Forelimb muscle (tissue), 1 donor: ENCODE measurements at places on chromosomes 7 and 10.
A peak's percentile ranks its signal among the peaks of the same experiment; 100 is the strongest.

- no peak for DNase-seq
Measured at GRCh38 chr7:25758559-25758958, 393.4 kb upstream of the NFE2L3 start.

- no peak for DNase-seq
Measured at GRCh38 chr7:3056234-3057065, 12.8 kb upstream of the CARD11 start.

DNA sequence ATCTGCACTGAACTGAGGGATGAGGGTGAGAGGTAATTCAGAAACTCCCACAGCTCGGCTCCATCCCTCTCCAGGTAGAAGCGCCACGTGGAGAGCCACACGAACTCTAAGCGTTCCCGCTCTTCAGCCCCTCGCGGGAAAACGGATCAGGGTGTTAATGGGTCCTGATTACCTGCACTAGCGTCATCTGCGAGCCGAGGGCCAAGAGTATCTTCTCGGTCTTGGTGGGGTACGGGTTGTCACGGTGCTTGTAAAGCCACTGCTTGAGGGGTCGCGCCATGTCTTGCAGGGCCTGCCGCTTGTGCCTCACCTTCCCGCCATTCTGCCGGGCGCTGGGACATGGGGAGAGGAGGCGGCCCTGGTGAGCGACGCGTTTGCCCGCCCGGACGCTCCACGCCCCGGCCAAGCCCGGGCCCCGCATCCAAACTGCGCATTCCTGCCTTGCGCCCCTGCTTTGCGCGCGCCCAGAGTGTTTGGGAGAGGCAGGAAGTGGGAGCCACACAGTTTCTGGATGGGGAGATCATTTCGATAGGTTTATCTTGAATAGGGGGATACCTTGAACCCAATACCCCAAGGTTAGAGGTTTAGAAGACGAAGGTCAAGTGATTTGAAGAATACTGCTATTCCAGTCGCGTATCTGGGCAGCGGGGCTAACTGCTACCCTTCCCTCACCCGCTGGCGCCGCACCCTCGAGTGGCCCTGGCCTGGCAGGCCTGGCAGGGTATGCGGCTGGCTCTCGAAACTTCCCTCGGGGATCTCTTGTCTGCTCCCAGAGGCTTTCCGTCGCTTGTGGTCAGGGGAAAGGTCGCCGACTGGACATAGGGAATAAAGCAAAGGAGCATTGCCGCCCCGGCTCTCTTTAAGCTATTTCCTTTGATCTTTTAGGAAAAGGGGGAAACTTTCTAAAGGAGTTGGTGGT lies 4.2 kb downstream of the MKX start:
- DNase-seq, result no peak

- no peak for DNase-seq
Measured at GRCh38 chr7:33128631-33128989, 754 bp upstream of the BBS9 start.

- no peak for DNase-seq
Measured at GRCh38 chr10:93267521-93267920, 193.8 kb downstream of the CYP26A1 start.

GRCh38 chr7:100171087-100171681 lies 2.8 kb upstream of the GAL3ST4 start:
- DNase-seq, result no peak

DNA sequence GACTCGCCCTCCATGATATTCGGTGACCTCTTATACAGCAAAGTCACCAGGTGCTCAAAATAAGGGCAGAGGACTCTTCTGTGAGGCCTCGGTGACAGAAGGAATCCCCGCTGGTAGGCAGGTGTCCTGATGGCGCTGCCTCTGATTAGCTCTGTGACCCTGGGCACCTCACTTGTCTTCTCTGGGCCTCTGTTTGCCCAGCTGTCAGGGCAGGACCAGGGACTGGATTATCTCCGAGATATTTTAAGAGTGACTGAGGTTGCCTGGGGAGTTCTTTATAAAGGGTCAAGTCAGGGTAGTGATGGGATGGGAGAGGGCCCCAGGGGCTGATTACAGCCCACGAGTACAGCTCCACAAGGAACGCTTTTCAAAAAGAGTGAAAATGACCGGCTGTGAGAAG lies 70.9 kb upstream of the SAMD8 start:
- DNase-seq, result no peak

DNA sequence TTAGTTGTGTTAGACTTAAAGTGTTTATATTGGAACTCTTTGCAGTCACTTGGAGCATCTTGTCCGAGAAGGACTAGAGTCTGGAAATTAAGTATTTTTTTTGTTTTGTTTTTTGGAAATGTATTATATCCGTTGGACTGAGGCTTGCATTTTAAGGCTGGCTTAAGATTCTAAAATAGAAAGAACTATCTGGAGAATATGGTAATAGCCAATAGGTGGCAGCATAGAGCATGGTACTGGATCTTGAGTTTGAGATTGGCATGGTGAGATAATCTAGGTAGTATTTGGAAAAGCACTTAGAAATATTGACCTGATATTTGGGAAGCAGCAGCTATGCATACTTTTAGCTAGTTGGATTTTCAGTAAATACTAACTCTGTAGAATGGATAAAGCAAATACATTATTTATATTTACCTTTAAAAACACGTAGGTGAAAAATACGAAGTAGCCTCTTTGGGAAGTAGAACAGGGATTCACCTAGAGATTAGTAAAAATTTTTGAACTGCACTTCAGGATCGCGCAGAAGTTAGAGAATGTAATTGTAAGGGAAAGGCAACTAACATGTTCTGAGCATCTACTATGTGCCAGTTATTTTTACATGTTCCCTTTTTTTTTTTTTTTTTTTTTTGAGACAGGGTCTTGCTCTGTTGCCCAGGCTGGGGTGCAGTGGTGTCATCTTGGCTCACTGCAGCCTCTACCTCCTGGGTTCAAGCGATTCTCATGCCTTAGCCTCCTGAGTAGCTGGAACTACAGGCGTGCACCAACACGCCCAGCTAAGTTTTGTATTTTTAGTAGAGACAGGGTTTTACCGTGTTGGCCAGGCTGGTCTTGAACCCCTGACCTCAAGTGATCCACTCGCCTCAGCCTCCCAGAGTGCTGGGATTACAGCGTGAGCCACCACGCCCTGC lies 78.6 kb downstream of the LCOR start:
- no peak for DNase-seq

- no peak for DNase-seq
Measured at GRCh38 chr7:36962367-36962766, 238.1 kb upstream of the AOAH start.

DNA sequence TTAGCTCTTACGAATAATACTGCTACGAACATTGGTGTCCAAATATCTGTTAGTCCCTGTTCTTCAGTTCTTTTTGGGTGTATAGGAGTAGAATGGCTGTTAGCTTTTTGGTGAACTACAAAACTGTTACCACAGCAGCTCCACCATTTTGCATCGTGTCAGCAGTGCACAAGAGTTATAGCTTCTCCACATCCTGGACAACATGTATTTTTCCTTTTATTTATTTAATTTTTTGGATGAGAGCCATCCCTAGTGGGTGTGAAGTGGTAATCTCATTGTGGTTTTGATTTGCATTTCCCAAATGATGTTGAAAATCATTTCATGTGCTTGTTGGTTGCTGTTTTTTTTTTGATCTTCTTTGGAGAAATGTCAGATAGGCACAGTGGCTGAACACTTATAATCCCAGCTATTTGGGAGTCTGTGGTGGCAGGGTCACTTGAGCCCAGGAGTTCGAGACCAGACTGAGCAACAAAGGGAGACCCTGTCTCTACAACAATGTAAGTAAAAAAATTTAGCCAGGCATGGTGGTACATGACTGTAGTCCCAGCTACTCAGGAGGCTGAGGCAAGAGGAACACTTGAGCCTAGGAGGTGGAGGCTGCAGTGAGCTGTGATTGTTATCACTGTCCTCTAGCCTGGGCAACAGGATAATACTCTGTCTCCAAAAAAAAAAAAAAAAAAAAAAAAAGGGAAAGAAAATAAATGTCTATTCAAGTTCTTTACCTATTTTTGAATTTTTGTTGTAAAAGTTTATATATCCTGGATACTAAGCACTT lies 31.7 kb downstream of the TRIM24 start:
- DNase-seq, result no peak

GRCh38 chr7:50793120-50793946 lies 10.6 kb upstream of the GRB10 start:
- no peak for DNase-seq

DNA sequence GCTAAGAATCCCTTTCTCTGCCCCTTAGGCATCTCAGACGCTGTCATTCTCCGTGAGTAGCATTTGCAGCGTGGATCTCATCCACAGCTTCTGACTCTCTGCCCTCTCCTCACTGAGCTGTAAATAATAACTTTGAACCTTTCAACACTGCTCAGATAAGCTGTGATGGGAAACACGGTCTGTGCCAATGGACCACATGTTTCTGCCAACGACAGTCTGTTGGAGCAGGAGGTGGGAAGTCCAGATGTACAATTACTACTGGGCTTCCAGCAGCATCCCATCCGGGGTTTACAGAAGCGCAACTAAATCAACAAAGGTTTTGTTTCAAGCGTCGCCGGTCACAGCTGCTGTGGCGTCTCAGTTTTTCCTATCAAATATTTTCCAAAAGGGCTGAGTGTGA lies 1110.6 kb downstream of the TYW1 start:
- DNase-seq, result no peak

- no peak for DNase-seq
Measured at GRCh38 chr7:103987451-103987850, 2.0 kb downstream of the RELN start.

DNA sequence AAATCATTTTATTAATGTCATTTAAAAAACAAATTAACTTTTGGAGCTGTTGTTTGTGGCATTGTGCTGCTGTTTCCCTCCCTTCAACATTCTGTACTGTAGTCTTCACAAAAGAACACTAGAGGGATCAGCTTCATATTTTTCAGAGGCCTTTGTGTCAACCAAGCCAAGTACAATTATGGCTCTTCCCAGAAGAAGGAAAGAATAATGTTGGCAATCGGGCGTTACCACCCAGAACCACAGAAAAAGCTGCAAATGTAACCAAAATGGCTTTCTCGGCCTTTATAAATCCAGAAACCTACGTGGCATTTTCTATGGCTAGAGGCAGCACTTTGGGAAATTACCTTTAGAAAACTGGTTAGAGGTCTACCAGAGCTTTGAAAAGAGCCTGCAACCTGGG lies 98.8 kb upstream of the COL1A2 start:
- DNase-seq, result peak; percentile 86

DNA sequence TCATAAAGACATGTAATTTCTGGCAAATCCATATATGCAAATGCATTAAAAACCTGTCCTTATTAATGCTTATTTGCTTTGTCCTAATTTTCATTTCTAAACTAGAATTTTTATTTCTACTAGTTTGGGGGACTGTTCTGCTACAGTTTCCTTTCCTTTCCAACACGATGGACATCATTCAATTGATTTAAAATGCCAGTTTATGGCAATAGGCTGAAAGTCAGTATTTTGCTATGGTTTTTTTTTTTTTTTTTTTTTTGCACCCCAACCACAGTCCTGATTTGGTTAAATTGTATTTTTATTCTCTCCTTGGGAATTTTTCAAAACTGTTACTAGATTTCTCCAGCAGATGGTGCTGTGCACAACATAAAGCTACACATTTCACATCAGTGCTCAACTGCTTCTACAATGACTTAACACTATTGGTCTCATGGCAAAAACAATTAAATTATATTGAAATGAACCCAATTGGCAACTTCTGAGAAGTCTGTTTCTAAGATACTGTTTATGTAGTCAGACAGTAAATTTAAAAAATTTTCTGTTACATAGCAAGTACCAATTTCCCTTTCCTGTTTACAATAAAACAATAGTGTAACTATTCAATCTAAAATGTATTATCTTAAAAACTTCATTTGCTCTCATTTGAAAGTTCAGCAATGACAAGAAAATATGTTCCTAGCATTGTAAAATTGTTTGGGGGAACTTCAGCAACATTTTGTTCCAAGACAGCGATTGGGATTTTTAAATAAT lies 193.8 kb upstream of the CCDC6 start:
- peak; percentile 39 for DNase-seq

GRCh38 chr7:5484921-5485320 lies 61.3 kb upstream of the TNRC18 start:
- no peak for DNase-seq

DNA sequence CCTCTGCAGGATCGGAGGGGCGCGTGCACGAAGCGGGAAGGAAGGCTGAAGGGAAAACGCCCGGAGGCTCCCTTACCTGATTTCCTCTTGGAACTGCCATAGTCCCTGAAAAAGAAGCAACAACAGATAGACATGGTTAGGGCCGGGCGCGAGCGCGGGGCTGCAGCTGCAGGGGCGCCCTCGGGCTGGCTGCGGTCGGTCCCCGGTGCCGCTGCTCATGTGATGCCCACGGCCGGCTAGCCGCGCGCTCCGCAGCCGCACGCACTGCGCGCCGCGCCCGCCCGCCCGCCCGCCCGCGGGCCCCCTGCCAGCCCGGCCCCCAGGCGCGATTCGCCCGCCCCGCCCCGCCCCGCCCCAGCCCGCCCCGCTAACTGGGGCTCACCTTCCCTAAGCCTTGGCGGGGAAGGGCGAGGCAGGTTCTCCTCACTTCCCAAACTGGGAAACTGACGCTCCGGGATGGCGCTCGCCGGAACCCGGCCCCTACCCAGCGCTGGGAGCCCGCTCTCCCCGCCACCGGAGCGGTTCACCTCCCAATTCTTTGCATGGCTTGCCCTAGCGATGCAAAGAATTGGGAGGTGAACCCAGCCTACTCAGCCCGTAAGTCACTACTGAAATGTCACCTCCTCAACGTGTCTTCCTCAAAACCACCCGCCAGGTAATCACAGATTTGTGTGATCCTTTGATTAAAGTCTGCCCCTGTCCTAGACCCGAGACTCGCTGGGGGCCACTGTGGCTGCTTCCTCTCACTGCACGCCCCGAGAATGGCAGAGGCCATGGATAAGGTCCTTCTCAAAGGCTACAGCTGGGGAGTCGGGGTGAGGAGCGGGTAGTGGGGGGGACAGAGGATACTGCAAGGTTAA lies 162.2 kb downstream of the SH3PXD2A start:
- no peak for DNase-seq

DNA sequence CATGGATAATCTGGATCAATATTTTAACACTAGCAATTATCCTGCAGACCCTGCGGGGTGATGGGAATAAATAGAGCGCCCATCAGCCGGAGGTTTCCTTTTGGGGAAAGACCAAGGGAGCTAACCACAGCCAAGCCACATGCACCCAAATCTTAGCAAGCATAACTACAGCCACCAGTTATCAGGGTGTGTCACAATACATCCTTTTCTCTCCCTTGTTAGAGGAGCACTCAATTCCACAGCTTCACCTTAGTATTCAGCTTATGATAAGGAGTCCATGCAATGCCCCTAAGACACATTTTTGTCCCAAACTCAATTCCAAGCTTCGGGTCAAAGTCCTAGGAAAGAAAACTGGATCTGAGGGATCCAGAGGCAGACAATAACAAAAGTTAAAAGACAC lies 15.9 kb downstream of the TOMM7 start:
- no peak for DNase-seq

- no peak for DNase-seq
Measured at GRCh38 chr10:62627983-62628382, 176.5 kb upstream of the ADO start.

DNA sequence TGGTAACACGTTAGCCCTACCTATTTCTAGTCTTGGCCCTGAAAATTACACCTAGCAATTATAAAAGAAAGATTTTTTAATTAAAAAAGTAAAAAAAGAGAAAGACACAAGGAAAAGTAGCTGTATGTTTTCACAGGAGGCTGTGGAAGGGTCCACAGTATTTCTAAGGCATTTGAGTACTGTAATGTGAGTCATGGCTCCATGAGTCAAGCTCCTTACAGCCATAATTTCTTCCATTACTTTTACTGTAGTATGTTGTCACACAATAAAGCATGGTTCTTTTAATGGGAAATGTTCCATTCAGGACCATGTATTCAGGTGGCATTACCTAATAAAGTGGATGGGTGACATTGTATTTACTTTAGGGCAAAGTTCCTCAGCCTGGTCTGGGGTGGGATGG lies 113.4 kb downstream of the GPR37 start:
- no peak for DNase-seq
